ENCODE measurements at places on chromosomes 12 and 14.

DNA sequence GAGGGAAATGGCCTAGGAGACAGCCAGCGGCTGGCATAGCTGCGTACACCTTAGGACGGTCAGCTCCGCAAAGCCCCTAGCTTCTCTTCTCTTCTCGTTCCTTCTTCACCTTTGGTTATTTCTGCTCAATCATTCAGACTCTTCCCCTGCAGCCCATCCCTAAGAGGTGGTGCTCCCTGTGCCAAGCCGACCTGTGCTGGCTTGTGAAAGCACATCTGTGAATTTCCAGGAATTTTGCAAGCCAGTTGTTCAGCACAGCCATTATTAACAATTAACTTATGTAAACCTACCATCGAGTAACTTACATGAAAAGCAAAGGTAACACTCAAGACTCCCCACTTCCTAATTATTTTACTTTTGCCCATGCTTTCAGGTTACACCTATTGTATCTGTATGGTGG, 20.9 kb upstream of the GPR68 start:
- no peak for DNase-seq

- DNase-seq: no peak
Observed at GRCh38 chr12:51132693-51133092, 40.2 kb downstream of the TFCP2 start.

DNA sequence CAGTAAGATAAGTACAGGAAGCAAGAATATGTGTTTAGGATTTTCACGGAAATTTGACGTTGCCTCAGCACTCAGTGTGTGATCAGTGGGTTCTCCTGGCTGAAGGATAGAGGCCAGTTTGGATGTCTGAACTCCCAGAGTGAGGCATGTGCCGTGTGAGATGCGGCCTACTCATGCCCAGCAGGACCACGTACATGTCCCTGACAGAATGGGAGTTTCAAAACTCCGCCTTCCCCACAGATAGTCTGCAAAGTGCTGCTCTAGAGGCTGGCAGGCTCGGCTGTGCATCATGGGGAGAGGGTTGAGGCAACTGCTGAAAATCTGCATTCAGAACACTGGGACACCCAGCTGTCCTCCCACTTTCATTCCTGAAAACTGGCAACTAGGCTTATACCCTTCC, 58.3 kb downstream of the NINJ2 start:
- DNase-seq: no peak

DNA sequence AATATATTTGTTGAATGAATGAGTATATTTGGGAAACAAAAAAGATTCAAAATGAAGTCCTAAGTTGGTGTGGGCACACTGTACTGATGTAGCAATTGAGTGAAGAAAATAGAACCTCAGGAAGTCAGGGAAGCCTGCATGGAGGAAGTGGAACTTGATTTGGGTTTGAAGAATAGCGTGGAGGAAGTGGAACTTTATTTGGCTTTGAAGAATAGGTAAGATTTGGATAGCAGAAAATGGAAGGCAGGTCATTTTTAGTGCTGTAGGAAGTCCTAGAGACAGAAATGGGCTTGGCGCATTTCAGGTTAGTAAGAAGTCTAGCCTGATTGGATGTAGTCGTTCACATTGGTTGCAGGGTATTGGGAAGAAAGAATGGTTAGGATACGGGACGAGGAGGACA, 5.4 kb downstream of the C12orf75 start:
- no peak for DNase-seq

DNA sequence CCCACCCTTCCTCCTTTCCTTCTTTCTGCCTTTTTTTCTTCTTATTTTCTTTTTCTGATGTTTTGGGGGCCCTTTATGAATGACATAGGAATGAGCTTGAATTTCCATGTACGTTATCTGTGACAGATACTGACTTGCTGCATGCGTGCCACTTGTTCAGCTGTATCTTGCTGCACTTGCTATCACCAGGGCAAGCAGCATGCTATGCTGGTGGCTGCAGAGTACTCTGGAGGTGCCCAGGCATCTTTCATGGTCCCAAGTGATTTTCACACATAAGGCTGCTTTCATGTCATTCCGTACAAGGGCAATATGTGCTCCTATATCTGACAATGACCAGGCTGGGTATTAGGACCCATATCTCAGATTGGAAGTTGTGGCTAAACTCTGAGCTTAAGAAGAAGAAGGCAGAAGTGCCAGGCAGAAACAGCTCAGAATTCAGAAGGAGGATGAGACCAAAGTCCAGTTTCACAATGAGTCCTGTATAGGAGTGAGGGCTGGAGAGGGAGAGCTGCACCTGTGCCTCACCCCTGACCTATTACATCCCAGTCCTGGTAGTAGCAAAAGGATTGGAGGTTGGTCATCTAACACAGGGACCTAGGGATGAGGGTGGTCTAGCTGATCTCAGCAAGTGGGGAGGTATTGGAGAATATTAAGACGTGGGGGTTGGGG, 299.0 kb upstream of the DDHD1 start:
- no peak for DNase-seq

DNA sequence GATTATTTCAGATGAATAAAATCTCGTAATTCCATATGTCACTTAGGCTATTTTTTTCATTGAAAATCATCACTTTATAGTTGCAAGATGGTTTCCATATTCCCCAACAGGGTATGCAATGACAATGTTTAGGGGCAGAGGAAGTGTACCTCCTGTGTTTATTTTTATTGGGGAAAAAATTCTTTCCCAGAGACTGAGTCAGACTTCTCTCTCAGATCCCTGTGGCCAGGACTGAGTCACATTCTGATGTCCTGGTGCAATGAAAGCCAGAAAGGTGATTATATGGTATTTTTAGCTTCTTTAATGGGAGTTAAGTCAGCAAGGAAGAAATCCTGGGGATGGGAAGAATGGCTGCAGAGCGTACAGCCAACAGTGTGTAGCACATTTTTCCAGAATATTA, 196.9 kb upstream of the ALG10 start:
- no peak for DNase-seq

- no peak for DNase-seq
Observed at GRCh38 chr14:51457843-51458562, 193.7 kb upstream of the FRMD6 start.

DNA sequence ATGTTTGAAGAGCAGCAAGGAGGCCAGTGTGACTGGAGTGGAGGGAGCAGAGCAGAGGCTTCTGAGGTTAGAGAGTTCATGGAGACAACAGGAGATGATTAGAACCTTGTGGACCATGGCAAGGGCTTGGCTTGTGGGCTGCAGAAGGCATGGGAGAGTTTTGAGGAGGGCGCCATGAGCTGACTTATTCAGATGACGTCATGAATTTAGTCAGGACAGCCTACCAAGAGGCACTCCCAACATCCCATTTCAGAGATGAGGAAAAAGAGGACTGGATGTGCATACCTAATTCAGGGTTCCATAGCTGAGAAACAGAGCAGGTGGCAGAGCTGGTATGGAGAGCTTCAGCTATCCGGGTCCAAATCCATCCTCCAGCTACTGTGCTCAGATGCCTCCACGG, 101.8 kb downstream of the PLXNC1 start:
- DNase-seq: no peak

- no peak for DNase-seq
Observed at GRCh38 chr14:50023671-50024490, 92.5 kb downstream of the VCPKMT start.

GRCh38 chr12:106586803-106587684, 4.2 kb downstream of the RFX4 start:
- peak; percentile 70 for DNase-seq

DNA sequence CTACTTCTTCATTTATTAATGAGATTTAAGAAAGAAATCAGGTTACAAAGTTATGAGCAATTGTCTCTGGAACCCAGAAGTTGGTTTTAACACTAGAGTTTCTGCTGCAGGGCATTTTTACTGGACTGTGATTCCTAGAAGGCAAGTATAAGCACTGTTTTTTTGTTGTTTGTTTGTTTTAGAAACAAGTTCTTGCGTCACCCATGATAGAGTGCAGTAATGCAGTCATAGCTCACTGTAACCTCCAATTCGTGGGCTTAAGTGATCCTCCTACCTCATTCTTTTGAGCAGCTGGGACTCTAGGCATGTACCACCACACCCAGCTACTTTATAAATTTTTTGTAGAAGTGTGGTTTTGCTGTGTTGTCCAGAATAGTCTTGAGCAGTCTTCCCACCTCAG, 25.6 kb downstream of the RAP1B start:
- no peak for DNase-seq

DNA sequence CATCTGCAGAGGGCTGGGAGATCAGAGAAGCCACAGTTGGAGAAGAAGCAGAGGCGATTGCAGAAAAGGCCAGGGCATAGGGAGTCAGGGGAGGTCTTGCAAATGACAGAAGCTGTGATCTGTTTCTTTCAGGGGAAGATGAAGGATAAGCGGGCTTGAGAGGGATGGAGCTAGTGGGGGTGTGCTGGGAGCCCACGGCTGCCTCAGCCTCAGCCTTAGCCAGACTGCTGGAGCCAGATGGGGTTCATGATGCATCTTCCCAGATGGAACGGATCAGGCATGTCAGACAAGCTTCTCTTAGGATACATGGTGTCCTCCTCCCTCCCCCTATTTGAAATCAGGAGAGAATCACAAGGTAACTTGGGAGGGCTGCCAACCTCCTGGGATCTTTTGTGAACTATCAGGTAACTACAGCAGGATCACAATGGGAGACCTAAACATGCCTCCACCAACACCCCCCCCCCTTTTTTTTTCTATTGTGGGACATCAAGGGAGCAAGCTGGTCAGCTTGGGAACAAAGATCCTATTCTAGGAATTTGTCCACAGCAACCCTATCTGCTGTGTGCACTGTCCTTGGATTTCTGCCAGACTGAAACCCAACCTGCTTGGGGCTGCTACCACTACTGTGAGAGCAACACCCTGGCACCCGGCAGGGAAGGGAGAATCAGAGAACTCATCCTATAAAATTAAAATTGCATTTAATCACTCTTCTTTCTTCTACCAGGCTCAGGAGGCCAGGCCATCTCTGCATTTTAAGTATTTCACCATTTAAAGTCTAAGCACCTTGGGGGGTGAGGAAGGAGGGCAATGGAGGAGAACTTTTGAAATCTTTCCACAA, 10.7 kb upstream of the ATP2A2 start:
- DNase-seq: peak; percentile 42

DNA sequence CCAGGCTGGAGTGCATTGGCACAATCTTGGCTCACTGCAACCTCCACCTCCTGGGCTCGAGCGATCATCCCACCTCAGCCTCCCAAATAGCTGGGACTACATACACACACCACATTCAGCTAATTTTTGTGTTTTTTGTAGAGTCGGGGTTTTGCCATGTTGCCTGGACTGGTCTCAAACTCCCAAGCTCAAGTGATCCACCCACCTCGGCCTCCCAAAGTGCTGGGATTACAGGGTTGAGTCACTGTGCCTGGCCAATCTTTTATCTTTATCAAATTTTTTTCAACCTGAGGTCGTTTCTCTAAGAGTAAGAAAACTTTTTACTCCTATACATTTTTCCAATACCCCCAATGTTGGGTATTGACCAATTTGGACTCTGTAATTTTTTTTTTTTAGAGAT, 40.0 kb upstream of the NAP1L1 start:
- DNase-seq: no peak

DNA sequence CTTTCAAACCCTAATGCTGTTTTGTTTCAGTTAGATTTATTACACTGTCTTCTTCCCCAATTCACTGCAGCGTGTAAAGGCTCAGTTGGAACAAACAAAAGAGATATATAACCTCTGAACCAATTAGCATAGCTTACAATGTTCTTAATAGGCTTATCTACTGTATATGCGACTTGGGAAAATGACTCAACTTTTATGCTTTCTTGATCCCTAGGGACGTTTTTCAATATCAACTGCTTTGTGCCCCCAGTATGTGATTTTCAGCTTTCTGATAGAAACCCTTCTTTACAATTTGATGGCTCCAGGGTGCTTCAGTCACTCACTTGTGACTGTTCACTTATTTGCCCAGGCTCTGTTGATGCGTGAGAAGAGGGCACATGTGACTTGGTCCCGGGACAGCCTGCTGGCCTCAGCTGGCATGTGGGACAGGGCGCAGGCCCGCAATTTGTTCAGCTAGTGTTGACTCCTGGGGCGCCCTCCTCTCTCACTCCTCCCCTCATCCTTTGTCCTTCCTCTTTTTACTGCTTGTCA, 107.1 kb downstream of the TMTC2 start:
- DNase-seq: peak; percentile 18

- DNase-seq: peak; percentile 49
Observed at GRCh38 chr12:6820166-6820565, 1.5 kb upstream of the GPR162 start.

GRCh38 chr12:59619461-59620240, 23.8 kb downstream of the SLC16A7 start:
- no peak for DNase-seq

GRCh38 chr14:74475678-74476077, 17.4 kb downstream of the NPC2 start:
- no peak for DNase-seq

GRCh38 chr14:65210118-65210821, 108.0 kb upstream of the MAX start:
- DNase-seq: no peak

DNA sequence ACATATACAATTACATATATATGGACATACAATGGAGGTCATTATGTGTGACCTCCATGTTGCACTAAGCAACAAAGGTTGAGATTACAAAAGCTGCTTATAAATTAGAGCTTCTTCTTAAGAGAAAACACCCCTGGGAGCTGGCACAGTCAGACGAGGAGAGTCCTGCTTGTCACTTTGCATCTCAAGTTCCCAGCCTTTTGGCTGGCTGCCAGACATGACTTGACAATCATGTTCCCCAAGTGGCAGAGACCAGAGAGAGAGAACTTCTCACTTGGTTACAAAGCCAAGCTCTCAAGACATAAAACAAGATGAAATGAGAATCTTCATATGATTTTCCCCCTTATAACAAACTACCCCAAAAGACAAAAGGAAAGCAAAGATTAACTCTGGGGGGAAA, 8.5 kb upstream of the SYNJ2BP start:
- DNase-seq: no peak

GRCh38 chr12:32895688-32896431, 717 bp downstream of the PKP2 start:
- DNase-seq: peak; percentile 54

GRCh38 chr12:92208613-92209121, 63.0 kb upstream of the BTG1 start:
- no peak for DNase-seq

GRCh38 chr14:96217376-96217913, 12.8 kb downstream of the BDKRB2 start:
- DNase-seq: no peak

- DNase-seq: no peak
Observed at GRCh38 chr14:67881225-67881624, 61.6 kb downstream of the RAD51B start.
